ENCODE measurements at places on chromosomes 16 and 17.

DNA sequence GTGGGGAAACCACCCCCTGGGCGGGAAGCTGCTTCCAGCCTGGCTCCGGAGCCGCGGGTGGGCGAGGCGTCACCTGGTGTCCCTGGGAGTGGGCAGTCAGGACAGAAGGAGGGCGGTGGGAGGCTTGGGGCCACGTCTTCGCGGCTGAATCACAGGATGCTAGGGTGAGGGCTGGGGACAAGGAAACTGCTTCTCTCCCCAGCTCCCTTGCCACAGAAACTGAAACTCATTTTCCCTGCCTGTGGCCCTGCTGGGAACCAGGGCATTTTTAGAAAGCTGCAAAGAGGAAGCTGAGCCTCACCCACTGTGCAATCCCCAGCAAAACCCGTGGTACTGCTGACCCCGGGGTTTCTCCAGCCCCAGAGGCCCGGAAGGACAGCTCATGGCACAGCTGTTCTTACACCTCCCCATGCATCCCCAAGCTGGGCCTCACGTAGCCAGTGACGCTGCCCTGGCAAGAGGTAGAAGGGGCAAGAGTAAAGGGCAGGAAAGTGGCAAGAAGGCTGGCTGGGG lies 8.2 kb downstream of the RHBDF2 start:
- no peak for DNase-seq

DNA sequence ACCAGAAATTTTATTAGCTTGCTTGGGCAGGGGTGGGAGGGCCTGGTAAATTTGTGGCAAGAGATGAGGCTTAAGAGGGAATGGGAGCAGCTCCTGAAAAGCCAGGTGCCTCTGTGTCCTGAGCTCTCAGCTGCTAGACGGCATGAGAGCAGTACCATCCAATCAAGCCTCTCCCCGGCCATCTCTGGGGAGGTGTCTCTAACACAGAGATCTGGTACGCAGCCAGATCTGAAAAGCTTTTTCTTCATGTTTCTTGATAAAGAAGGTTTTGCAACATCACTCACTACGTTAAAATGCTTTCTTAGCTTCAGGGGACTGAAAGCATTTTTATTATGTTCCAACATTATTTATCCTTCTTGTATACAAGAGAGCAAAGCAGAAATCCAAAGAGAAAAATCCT lies 488.2 kb downstream of the RBFOX1 start:
- no peak for DNase-seq

DNA sequence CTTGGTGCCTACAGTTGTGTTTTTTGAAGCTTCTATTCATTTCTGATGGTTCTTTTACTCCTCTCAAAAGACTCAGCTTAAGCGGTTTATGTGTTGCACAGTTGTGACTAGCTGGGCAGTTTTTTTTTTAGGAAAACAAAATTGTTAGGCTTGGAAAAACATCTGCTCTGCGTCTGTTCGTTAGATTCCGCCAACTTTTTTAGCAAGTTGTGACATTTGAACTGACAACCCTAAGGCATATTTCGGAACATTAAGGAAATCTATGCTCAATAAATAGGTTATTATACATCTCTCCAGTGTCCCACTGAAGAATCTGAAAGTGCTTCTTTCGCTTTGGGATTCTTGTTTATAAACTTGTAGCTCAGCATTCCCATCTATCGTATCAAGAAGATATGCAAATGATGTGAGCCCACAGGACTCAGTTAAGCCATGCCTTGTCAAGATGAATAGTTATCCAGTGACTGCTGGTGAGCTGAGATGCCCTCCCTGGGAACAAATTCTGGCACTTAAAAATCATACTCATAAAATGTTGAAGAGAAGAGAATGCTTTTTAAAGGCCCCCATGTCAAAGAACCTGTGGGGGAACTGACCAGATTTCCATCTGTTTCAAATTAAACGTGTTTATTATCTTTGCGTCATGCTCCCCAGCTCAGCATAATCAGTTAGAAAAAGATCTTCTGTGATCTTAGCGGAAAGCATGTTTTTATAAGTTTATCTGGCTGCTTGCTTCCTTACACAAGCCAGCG lies 109.0 kb upstream of the FAM20A start:
- no peak for DNase-seq

- no peak for DNase-seq
Observed at GRCh38 chr16:28610595-28611191, 849 bp upstream of the SULT1A1 start.

DNA sequence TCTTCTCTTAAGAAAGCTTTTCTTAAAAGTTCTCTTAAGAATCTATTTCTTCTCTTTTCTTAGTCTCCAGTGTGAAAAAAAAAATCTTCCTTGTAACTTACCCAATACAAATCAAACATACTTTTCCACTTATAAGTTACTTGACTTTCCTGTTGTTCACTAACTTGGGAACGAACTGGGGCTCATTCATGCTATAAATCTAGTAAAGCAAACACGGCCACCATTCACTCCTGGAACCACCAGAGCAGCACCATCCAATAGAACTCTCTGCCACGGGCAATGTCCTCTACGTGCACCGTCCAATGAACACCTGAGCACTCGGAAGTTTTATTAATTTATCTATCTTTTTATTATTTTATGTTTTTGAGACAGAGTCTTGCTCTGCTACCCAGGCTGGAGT lies 20.8 kb downstream of the SRP68 start:
- DNase-seq: no peak

- no peak for DNase-seq
Observed at GRCh38 chr17:41844971-41845370, 7.3 kb downstream of the KLHL10 start.

DNA sequence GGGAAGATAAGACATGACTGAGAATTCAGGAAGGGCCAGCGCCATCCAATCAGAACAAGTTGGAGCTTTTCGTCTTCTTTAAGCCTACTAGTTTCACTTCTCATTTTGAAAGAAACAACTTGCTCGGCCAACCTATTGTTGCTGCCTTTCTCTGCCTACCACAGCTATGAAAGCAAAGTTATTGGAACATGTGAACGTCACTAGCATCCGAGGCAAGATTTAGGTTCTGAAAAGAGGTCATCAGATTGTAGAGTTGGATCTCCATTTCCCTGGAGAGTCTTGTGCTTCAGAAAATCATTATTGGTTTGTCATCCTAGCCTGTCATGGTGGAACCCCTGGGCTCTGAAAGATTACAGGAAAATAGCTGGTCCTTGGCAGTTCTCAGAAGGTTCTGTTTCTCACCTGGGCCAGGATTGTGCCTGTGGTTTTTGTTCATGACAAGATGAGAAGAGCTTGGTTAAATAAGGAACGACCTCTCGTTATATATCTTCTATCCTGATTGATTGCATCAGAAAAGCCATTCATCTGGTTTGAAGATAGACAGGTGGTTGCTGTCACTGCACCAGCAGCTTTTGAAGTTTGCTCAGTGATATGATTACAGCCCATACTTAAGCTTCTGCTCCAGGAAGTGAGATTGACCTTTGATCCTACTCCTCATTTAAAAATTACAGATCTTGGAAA lies 25.3 kb downstream of the CDH13 start:
- no peak for DNase-seq

- no peak for DNase-seq
Observed at GRCh38 chr17:10058921-10059683, 139.3 kb downstream of the GAS7 start.

- DNase-seq: no peak
Observed at GRCh38 chr17:73921306-73921705, 277.1 kb upstream of the SDK2 start.

GRCh38 chr17:29622337-29623282 lies at the start of gene CORO6:
TSS of gene CORO6 (minus strand) at chr17:29622912. CDS start at chr17:29621421, 1,491 bp downstream.
- no peak for DNase-seq

DNA sequence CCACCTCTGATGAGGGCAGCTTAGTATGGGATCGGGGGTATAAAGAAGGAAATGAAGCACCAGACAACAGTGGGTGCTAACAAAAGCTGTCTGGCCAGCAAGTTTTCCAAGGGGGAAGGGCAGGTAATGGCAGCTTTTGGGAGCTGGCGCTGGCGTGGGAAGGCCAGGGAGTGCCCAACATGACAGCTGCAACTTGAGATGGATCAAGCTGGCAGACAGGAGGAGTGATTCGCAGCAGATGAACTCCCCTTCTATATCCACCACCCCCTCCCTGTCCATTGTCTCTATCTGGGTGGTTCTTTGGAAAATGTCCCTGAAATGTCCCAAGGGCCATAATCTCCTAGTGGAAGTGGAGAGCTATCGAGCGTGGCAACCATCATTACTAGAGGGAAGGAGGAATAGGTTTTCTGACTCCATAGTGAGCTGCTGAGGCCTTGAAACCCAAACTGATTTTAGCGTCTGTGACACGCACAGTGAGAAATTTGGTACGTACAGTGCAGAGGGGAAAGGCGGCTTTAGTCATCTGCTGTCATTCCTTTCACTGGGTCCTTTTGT lies 4.8 kb upstream of the INPP5K start:
- DNase-seq: no peak

Measured in hippocampal formation (tissue), 2 donors.